ENCODE measurements at places on chromosomes 11 and 22. TPM values are rescaled to one million over a fixed set of nuclear protein-coding genes. Genes with fewer than 3 reads are reported as not detected.

Gene APOL1
- 5.8 TPM for total RNA-seq

Gene LRRC4C
- not detected for total RNA-seq

Gene SHISA8
- not detected for total RNA-seq

Gene RNF121
- 21.4 TPM for total RNA-seq

Gene TEX12
- total RNA-seq: not detected

Gene RHOG
- total RNA-seq: 22.1 TPM

Gene EPS8L2
- not detected for total RNA-seq

DNA sequence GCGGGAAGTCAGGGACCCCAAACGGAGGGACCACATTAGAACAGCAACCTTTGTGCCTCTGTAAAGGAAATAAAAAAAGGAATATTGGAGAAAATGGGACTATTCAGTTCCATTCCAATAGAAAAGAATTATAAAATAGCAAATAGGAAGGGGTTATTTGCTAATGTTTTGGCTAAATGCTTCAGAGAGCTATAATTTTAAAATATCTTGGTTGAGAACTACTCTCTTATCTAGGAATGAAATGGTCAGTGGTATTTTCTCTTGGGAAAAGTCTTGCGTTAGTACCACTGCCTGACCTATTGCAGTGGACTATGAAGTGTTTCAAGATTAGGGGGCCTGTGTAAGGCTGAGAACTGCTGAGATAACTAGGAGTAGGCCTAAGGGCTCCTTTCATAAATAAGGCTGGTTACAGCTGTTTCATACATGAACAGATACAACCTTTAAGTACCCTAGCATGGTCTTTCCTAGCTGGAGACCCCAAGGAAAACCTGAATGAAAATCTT lies 6.9 kb upstream of the WEE1 start:
- DNase-seq: no peak

- no peak for DNase-seq
Measured at GRCh38 chr22:17250380-17251082, 31.3 kb upstream of the ADA2 start.

DNA sequence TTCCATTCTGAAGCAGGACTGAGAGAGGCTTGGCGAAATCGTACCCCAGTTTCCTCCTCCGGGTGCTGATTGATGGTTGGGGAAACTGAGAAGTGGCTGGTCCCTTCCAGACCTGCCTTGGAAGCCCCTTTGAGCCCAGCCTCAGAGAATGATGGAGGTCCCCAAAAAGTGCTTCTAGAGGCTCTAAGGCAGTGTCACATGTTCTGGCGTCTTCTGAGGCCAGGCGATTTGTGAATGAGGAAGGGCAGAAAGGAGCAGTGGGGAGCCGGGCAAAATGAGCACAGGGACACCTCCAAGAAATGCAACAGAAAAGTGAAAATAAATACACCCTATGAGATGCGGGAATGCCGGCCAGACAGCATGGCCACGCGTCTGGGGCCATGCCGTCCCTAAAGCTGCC lies 1.0 kb upstream of the LIF start:
- no peak for DNase-seq

DNA sequence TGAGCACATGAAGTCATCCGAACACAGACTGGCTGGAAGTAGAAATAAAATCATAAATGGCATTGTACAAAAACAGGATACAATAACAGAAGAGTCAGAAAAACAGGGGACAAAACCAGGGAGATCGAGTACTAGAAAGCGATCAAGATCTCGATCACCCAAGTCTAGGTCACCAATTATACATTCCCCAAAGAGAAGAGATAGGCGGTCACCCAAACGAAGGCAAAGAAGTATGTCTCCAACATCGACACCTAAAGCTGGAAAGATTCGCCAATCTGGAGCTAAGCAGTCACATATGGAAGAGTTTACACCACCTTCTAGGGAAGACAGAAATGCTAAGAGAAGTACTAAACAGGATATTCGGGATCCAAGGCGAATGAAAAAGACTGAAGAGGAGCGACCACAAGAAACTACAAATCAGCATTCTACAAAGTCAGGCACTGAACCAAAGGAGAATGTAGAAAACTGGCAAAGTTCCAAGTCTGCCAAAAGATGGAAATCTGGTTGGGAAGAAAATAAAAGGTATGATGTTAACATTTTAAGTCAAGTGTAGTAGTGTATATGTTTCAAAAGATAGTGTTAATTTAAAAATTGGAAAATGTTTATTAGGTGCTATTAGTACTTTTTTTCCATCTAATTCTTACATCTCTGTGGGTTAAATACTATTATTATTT lies 9.4 kb downstream of the PCF11 start:
- DNase-seq: no peak

DNA sequence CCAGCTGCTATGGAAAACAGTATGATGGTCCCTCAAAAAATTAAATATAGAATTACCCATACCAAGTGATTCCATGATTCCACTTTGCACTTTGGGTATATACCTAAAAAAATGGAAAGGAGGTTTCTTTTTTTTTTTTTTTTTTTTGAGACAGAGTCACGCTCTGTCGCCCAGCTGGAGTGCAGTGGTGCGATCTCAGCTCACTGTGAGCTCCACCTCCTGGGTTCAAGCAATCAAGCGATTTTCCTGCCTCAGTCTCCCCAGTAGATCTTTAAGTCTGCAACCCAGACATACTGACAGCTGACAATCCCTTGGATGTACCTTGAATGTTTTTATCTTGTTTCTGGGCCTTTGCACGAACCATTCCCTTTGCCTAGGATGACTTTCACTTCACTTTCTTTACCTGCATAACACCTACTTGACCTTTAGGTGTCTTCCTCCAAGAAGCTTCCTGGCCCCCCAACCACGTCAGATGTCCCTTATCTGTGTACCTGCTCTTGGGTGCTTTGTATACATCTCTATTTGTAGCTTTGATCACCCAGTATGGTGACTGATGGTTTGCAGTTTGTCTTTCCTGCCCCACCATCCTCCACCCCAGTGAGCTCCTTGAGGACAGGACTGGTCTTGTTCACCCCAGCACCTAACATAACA lies 11.6 kb downstream of the UCP3 start:
- DNase-seq: no peak

- no peak for DNase-seq
Measured at GRCh38 chr22:40818192-40818746, 877 bp downstream of the SLC25A17 start.

DNA sequence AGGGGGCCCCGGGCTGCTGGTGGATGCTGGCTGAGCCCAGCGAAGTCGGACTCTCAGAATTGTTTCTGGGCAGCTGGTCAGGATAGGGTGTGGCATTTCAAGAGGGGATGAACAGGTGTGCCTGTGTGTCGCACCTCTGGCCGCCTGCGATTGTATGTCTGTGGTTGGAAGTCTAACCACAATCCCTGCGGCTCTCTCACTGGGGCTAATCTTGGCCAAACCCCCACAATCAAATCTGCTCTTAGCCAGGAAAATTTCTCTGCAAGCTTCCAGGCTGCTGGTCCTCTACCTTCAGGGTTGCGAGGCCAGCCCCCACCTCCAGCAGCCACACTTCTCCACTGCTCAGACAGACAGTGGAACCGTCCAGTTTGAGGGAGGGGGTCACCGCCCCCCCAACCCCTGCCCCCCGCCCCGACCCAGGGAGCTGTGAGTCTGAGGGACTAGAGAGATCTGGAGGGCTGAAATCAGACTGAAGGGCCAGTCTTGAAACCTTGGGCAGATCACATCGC lies 953 bp downstream of the ATG16L2 start:
- DNase-seq: no peak

GRCh38 chr22:43996170-43996980 lies 27.7 kb upstream of the PARVB start:
- DNase-seq: no peak

DNA sequence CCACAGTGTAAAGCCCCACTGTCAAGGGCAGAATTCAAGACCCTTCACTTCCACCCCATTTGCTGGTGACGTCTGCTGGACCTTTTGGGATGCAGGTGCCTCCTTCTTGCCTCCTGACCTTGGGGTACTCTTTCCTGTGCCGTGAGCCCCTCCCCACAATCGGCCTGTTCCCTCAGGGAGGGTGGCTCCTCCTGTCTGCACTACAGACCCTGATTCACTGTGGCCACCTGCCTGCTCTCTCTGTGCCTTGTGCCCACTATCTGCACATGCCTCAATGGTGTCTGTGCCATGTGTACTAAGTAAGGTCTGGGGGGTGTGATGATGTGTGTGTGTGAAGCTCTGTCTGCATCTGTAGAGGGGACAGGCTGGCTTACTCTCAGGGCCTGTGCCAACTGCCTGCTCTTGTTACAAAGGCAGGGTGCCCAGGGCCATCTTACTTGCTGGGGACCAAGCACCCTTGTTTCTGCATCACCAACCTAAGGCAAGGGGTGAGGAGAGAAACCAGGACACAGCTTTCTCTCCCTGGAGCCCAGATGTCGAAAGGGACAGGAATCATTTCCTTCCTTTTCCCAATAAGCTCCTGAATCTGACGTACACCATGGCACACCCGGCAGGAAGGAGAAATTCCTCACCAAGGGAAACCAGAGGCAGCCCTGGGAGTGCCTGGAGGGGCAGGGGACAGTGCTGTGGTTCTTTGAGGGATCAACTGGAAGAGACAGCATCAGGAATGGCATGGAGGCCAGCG lies 3.7 kb downstream of the PPM1F start:
- DNase-seq: no peak

DNA sequence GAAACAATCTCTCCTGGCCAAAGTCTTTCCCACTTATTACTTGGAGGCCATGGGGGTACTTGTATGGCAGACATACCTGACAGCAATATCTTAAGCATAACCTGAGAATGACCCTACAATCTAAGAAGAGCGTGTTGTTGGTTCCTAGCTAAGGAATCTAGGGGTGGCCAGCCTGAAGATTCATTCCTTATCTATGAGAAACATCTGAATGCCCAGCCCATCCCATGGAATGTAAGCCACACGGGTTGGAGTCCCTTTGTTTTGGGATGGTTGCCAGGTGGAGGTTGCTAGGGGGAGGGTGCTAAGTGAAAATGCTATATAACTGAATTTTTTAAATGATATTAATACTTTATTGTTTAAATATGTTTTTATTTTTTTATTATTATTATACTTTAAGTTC lies 725.0 kb downstream of the ETS1 start:
- DNase-seq: no peak

DNA sequence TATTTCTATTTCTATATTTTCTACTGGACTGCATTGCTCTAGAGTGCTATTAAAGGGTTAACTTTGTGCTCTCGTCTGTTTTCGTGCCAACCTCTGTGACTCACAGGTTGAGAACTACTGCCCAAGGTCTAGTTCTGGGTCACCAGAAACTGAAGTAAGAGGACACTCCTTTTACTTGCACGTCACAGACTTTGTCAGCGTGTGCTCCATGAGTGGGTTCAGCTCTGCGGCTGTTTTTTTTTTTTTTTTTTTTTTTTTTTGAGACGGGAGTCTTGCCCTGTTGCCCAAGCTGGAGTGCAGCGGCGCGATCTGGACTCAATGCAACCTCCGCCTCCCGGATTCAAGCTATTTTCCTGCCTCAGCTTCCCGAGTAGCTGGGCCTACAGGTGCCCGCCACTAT lies 49.8 kb downstream of the CLMP start:
- peak; percentile 64 for DNase-seq

DNA sequence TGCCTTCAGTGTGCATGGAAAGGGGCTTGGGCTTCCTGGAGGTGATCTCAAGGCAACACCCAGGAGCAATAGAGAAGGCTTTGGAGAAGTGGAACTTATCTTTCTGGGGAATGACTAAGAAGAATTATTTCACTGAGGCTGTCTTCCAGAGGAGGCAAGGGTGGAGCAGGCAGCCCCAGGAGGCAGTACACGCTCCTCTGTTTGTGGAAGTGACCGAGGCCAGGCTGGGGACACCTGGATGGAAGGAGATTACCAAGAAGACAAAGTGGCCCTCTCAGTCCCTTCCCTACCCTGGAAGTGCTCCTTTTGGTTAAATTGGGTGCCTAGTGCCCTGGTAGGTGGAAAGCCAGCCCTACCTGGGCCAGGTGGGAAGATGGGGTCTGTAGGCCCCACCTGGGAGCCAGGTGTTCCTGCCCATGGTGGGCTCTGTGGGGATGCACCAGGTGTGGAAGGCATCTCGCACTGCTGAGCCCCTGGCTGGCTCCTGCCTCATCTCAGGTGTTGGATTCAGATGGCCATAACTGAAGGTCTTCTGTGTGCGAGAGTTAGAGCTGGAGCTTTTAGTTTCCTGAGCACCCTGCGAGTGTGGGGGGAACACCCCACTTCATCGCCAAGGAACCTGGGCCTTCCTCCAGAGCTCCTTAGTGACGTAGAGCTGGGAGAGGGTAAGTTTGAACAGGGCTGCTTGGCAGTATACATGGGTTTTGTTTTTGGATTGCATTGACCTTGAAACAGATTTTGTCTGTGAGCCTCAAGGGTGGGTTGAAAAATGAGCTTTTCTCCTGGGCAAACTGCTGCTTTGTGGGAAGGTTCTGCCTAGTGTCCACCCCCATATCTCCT lies 46.1 kb downstream of the MICAL2 start:
- DNase-seq: no peak

- no peak for DNase-seq
Measured at GRCh38 chr11:20048246-20048645, 112.0 kb downstream of the DBX1 start.

- no peak for DNase-seq
Measured at GRCh38 chr11:1158681-1159487, 1.1 kb downstream of the MUC5AC start.

Data from SJSA1 (cell line).